Fibroblast of the aortic adventitia (primary cell): ENCODE measurements at places on chromosomes 2 and 18.
A peak's percentile ranks its signal among the peaks of the same experiment; 100 is the strongest.

DNA sequence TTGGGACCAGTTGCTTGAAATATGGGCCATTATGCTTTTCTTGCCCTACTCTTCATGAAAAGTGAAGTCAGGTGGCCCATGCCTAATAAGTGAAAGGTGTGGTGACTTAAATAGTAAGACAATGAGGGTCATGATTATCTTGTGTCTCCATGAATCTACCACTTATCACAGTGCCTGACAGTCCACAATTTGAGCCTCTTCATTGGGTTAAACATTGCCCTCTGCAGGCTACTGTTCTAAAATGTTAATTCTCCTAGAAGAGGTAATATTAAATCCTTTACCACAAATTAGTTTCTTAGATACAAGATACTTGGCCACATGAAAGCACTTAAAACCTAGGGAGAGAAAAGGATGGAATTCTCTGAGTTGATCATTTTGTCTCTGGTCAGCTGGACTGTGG, 4.0 kb downstream of the EGR4 start:
- no peak for DNase-seq

DNA sequence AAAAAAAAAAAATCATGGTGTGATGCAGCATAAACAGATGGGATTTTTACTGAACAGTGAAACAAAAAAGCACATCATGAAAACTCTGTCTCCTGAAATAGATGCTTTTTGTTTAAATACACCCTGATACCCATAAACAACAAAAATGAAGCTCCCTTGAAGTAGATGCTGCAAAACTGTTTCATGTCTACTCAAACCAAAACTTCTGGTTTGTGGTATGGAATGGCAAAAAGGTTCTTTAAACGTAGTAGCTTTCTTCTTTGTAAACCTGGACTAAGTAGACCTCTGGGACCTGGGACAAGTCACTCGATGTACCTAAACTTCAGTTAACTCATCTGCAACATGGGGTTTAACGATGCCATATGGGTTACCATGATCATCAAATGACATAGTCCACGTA, 64.4 kb upstream of the RAPH1 start:
- no peak for DNase-seq

GRCh38 chr2:236912326-236913120, 173.2 kb upstream of the COPS8 start:
- DNase-seq = no peak

- no peak for DNase-seq
These were observed 7.4 kb upstream of the MBP start for GRCh38 chr18:77140030-77140429.

GRCh38 chr18:80233899-80234298, 13.4 kb downstream of the PARD6G start:
- no peak for DNase-seq

DNA sequence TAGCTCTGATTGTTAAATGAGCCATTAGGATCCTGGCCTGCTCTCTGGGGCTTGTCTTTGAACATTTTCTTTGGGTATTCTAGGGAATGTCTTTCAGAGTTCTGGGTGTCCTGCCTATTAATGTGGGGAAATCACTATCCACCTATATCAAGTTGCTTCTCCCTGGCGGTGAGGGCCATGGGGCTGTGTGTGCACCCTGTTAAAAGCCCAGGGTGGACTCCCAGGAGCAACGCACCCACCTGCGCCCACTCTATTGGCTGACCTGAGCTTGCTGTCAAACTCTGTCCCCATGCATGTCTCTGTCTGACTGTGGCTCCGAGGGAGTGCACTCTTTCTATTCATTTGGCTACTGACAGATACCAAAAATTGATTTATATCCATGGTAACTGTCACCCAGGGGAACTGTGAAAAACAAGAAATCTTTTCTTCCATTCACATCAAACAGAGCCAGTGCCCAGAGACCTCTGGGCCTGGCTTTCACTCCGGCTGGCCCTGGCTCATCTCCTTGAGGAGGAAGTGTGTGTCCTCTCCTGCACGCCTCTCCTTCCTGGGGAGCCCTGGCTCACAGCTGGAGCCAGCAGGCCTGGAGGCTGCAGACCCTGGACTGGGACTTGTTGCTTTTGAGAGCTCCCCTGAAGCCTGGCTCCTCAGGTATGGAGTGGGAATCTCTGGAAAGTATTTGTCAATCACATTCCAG, 10.5 kb upstream of the TOGARAM2 start:
- no peak for DNase-seq

- peak; percentile 46 for DNase-seq
These were observed 9.5 kb downstream of the COPS7B start for GRCh38 chr2:231795525-231796327.

DNA sequence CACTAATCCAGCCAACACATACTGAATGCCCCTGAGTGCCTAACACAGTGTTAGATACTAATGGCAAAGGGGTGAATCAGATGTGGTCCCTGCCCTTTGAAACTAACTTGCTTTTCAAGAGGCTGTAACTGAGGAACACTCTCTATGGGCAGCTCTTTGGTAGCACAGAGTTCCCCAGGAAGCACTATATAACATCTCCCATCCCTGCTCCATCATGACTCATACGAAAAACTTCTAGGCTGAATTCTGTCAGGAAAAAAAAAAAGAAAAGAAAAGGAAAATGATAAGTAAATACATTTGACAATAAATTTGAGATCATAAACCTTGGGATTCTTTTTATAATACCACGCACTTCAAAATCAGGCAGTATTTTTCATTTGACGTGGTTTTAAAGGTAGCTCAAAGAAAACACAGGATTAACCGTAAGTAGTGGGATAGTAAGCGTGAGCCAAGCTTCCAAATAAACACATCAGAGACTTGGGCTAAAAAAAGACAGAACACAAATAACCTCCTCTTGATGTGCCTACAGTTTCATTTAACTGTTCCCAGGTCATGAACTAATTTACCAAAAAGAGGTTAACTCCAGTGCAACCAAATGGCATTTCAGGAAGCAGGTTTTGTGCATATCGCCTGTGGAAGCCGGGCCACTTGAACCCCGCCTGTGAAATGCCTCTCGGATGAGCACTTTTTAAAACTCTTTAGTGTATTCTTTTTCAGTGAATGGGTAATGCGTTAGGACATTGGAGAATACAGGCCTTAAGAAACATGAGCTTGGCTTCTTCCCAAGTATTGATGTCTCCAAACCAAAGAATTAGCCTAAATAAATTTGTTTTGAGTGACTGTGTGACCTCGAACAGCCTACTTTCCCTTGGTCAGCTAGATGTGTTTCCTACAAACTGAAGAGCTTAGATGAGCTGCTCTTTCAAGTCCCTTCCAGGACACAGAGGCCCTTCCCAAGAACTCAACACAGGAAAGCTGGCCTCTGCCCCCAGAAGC, 42.0 kb downstream of the RDH14 start:
- DNase-seq = peak; percentile 70

- peak; percentile 78 for DNase-seq
These were observed 146.1 kb upstream of the SESTD1 start for GRCh38 chr2:179410552-179411356.
